Cerebellar cortex (tissue), 1 donor: ENCODE measurements at places on chromosomes 16 and 17.

GRCh38 chr16:2001035-2001434 is 8.6 kb downstream of the ZNF598 start:
- no peak for DNase-seq

- DNase-seq: no peak
These were observed 112.3 kb downstream of the HS3ST2 start for GRCh38 chr16:22926105-22926751.

- no peak for DNase-seq
These were observed 19.4 kb upstream of the CRISPLD2 start for GRCh38 chr16:84800158-84800978.

DNA sequence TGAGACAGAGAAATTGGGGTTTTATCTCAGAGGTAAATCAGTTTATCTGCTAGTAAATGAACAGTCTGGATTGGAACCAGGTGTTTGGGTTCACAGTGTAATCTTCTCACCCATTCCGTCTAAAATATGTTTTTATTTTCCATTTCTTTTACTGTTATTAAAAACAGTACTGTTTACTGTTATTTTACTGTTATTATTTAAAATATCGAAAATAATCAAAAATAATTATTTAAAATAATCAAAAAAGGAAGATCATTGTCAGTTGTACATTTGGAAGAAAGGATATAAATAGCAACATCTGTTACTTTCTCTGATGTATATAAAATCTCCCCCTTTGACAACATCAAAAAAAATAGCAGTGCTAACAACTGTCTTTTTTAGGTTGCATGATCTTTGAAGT is 11.5 kb downstream of the NUP93 start:
- no peak for DNase-seq

DNA sequence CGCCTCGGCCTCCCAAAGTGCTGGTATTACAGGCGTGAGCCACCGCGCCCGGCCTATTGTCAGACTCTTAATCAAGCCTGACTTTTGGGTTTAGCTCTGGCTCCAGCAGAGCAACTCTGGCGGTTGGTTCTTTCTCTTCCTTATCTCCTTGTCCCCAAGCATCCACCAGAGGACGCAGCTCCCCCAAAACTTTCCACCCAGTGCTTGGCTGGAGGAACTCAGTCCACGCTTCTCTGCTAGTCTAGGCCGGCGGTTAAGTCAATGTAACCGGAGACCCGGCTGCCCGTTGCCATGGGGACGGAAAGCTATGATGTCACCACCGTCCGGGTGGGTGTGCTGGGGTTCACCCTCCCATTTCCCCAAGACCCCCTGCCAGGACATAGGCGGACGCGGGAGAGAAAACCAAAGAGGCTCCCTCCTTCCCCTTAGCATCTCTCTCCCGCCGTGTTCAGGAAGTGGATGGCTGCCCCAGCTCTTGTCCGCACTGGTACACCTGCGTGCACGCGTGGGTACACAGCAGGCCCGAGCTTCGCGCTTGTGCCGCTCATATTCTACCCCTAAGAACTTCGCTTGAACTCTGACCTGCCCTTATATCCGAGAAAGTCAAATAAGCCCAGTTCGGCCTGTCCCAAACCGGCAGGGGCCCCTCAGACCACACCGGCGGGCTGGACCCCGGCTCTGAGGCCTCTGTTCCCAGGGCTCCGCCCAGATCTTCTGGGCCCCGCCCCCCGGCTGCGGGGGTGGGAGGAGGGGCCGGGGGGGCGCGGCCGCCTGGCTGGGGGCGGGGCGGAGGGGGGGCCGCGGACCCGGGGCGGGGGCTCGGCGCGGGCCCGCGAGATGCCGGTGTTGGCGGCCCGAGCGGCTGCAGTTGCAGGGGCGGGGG is at the start of gene RND2:
Gene RND2, plus strand, starts transcription at position 825 of the 883 bp plus-strand sequence. CDS start 117 bp downstream, outside the sequence.
- peak; percentile 94 for DNase-seq
